ENCODE measurements at places on chromosomes 7 and 10.

GRCh38 chr10:58773341-58773740 lies 260.7 kb downstream of the BICC1 start:
- no peak for DNase-seq

- DNase-seq: no peak
These were observed 76.0 kb downstream of the HGF start for GRCh38 chr7:81693894-81694293.

DNA sequence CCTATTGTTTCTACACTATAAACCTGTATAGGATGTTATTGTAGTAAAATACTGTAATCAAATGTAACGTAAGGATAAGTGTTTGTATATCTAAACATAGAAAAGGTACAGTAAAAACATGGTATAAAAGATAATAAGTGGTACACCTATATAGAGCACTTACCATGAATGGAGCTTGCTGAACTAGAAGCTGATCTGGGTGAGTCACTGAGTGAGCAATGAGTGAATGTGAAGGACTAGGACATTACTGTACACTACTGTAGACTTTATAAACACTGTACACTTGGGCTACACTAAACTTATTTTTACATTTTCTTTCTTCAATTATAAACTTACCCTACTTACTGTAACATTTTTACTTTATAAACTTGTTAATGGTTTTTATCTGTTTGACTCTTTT lies 732.9 kb upstream of the LRRN3 start:
- DNase-seq: no peak

GRCh38 chr10:44684661-44685060 lies 226.5 kb upstream of the TMEM72 start:
- DNase-seq: no peak

DNA sequence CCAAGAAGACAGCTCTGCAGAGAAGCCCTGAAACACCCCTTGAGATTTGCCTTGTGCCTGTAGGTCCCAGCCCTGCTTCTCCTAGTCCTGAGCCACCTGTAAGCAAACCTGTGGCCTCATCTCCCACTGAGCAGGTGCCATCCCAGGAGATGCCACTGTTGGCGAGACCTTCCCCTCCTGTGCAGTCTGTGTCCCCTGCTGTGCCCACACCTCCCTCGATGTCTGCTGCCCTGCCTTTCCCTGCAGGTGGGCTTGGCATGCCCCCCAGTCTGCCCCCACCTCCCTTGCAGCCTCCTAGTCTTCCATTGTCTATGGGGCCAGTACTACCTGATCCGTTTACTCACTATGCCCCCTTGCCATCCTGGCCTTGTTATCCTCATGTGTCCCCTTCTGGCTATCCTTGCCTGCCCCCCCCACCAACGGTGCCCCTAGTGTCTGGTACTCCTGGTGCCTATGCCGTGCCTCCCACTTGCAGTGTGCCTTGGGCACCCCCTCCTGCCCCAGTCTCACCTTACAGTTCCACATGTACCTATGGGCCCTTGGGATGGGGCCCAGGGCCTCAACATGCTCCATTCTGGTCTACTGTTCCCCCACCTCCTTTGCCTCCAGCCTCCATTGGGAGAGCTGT lies 8.2 kb downstream of the PPRC1 start:
- DNase-seq: no peak

DNA sequence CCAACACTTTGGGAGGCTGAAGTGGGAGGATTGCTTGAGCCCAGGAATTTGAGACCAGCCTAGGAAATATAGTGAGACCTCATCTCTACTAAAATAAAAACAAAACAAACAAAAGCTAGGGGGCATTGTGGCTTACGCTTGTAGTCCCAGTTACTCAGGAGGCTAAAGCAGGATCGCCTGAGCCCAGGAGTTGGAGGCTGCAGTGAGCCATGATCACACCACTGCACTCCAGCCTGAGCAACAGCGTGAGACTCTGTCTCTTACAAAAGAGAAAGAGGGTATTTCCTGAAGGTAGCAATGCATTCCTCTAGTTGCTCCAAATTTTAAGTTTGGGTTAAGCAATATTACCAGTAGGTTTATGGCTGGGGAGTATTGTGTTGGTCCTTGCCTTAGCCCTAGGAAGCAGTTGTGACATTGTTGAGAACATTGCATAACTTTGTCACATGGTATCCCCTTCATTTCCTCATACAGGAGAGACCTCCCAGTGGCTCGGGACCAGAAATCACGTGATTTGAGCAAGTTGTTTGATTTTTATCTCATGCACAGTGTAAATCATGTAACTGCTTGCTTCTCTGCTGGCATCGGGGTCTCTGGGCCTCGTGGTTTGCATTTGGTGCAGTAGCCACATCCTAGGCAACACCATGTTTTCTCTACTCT lies 23.3 kb upstream of the SMARCD3 start:
- DNase-seq: no peak

DNA sequence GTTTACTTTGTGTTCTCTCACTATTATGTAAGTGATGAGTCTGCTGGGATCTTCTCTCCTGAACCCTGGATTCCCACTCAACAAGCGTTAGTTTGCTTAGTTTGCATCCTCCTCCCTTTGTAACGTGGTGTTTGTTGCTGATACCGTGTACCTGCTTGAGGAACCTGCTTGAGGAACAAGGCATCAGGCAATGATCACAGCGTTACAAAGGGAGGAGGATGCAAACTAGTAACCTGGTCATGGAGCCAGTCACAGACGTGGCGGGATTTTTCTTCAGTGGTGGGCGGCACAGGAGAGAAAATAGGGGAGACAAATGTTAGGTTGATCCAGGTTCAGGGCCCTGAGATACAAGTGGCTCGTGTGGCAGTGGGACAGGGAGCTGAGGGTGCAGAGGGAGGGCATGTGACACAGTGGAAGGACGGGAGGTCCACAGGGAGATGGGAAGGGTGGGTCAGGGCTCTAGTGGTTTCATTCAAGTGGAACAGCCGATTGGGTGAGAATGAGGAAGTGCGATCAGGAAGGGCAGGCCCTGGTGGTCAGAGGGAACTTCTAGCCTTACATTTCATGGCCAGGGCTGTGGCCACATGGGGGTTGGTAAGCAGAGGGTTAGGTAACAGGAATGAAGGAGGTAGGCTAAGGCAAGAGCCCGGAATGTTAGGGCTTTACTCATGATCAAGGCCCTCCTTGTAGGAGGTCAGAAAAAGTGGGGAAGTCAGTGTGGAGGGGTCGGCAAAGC lies 38.0 kb downstream of the SNX10 start:
- DNase-seq: no peak

GRCh38 chr10:17659365-17659764 lies 15.4 kb downstream of the STAM start:
- DNase-seq: no peak

DNA sequence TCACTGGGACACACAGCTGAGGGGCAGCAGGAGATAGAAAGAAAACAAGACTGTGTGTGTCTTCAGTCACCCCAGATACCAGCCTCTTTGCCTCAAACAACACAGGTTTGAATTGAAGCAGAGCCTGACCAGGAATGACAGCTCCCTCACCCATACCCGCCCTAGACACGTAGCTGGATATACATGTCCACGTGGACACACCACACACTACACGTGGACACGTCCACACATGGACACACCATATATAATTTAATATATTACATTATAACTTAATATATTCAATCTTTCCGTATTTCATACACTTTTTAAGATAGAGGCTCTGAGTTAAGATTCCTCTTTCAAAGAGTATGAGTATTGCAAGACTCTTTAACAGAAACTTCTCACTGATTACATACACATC lies 11.3 kb downstream of the GDF2 start:
- DNase-seq: no peak

GRCh38 chr7:5278766-5279165 lies 4.0 kb upstream of the SLC29A4 start:
- DNase-seq: no peak

DNA sequence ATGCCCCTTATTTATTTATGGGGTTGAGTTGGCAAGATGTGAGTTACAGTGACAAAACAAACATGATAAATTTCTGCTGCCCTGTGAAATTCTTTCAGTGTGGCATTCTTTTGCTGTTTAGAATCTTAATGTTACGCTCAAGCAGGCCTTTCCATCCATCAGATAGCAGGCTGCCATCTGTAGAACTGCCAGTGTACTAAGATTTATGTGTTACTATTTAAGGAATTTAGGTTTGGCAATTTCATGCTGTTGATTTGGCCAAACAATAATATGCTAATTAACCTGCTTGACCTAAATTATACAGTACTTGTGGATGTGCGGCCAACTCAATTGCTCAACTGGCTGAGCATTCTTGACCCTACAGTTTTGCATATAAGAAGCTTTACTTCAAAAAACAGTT lies 477.7 kb upstream of the TPK1 start:
- no peak for DNase-seq

DNA sequence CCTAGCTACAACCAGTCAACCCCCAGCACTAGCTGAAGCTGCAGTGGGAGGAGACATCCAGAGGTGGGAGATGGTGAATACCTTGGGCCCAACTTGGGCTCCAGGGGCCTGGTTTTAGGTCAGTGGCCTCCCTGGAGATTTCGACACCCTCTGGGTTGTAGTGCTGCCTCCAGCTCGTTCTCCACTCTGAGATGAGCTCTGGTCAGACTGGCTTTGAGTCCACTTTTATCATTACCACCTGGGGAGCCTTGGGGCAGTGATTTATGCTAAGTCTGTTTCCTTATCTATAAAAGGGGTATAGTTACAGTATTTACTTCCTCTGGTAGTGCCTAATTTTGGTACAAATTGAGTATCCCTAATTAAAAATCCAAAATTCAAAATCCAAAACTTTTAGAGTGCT lies 22.8 kb downstream of the PPIA start:
- DNase-seq: no peak

GRCh38 chr7:35723011-35723410 lies 28.1 kb upstream of the HERPUD2 start:
- DNase-seq: no peak

- no peak for DNase-seq
These were observed 148.7 kb upstream of the PPP2R2D start for GRCh38 chr10:131751827-131752775.

DNA sequence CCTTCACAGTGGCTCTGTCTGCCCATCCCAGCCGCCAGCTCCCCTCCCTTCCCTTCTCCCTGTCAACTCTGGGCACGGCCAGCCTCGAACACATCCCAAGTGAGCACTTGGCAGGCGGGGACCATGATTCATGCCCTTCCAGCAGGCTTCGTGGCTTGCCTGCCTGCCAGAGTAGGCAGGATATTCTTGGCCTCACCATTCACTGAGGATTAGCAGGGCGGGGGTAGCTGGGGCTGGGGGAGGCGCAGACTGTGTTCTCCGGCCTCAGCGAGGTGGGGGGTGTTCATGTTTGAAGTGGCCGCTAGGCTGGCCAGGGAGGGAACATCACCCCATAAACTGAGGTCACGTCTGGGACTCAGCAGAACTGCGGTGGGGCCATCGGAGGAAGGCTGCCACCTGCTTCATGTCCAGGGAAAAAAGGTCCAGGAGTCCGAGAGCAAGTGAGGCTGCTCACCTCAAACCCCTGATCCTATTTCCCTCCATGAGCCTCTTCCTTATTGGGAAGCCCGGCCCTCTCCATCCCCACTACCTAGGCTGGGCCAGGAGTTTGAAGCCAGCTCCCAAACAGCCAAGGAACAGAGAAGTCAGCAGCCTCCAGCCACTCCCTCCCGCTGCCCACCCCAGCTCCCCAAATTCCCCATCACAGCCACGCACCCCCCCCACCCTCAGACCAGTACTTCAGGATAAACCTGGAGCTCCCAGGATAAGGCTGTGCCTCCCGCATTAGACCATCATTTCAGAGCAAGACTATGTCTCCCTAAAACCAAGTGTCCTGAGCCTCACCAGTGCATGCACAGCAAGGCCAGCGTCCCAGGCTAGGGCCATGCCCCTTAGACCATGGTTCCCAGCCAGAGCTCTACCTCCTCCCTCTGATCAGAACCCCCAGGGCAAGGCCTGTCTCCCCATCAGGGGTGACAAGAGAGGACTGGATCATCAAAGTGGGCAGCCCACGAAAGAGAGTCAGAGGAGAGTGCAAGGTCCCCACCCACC lies 42.8 kb upstream of the RABGEF1 start:
- DNase-seq: no peak

DNA sequence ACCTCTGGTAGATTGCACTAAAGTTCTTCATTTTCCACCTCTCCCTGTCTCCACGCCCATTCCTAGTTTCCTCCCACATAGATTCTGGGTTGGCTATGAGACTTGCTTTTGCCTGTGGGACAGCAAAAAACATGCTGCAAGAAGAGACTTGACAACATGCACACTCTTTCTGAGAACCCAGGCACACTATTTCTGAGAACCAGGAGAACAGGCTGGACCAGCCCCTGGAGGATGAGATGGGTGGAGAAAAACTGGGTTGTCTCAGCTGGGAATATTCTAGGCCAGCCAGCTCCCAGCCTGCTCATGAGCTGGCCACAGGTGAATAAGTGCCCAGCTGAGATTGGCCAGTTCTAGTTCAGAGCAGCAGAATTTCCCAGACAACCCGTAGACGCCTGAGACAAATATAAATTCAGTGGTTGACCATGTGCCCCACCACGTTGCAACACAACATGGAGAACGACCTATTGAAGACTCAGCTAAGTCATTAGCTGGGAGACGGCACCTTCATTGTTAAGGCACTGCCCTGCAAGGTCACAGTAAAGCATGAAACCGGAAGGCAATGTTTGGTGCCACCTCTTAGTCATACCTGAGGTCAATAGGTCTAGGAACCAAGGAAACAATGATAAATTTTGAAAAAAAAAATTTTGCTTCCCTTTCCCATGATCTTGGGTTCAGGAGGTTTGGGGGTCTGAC lies 92.7 kb upstream of the AKR1E2 start:
- no peak for DNase-seq

GRCh38 chr7:80637911-80638765 lies at the start of gene CD36:
Gene CD36, plus strand, starts transcription at chr7:80638642. Its CDS starts 8,099 bp downstream, at chr7:80646741.
- no peak for DNase-seq

DNA sequence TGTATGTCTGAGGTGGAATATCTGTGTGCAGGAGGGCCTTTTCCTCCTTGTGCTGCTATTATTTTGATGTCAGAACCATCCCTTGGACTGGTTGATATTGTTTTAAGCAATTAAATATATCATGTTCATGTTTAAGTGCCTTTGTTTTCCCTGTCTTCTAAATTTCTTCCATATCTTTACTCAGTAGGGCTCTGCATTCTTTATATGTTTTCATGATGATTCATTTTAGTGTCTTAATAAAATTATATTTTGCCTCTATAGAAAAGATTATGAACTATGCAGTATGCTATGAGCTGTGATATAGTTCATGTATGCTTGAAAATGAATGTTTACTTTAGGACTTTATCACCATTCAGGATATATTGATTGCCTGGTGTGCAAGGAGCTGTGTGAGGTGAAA lies 34.8 kb downstream of the AHR start:
- no peak for DNase-seq

GRCh38 chr10:71244431-71245419 lies 32.4 kb downstream of the UNC5B start:
- DNase-seq: no peak
